Sigmoid colon (tissue), 7 donors: ENCODE measurements at places on chromosomes 2 and 18. TPM values are rescaled to one million over a fixed set of nuclear protein-coding genes. Genes with fewer than 3 reads are reported as not detected.

DNA sequence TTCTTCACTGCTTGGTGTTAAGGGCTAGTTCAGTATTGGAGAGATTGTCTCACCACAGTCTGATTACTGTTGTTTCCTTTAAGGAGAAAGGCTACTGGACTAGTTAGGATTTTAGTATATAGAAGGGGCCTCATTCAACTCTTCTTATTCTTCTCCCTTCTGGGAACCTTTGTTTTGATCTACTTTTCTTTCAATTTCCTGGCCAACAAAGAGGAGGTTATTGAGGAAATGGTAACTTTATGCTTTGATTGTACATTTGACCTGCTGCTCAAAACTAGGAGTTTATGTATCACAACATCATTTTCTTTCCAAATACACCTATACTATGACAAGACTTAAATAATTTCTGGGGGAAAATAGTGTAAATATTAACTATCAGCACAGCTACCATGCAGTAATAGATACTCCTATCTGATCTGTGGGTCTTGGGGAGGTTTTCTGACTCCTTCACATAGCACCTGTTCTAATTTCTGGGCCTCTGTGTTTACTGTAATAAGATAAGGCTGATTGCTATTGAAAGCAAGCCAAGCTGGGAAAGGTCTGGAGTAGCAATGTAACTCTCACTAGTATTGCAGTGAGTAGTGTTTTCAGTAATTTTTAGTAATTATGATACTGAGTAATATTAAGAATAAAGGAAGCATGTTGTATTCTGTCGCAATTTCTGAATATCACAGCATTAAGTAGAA lies 395.3 kb downstream of the NUP35 start:
- no peak for DNase-seq

GRCh38 chr2:58140508-58141072 lies 94.0 kb downstream of the VRK2 start:
- no peak for DNase-seq

DNA sequence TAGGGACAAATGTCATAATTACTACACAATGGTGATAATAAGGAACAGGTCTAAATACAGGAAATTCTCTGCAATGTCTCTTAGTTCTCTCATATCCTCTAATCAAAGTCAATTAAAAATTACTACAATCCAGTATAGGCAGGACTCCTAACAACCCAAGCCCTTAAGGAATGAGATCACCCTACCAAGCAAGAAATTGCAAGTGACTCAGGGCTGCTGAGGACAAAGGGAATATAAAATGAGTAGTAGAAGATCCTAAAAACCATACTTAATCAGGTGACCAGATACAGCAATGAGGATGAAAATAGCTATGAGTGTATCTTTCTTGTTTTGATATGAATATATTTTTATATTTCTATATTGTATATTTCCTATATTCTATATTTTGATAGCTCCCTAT lies 250.0 kb upstream of the DCC start:
- DNase-seq, result no peak

- no peak for DNase-seq
Measured at GRCh38 chr2:143716522-143716921, 587.3 kb downstream of the ARHGAP15 start.

- no peak for DNase-seq
Measured at GRCh38 chr2:241980193-241980592, 110.7 kb downstream of the RTP5 start.

DNA sequence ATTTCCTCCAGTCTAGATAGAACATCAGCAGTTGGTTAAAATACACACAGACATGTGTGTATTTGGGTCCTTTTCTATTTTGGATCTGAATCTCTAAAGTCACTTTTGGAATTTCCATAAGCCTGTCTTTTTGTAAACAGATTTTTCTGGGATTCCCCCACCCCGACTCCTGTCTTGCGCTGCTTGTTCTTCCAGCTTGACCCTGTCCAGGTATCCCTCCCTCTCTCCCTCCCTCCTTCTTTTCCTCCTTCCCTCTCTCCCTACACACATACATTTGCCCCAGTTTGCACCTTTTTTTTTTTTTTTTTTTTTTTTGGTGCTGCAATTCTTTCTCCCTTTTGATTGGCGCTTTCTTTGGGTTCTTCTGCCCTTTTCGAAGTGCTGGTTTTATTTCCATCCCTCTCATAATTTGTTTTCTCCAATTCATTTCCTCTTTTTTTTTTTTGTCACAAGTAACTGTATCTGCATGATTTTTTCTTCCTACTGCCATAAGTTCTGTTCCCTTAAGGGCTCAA lies 114.8 kb upstream of the SERTAD2 start:
- no peak for DNase-seq

DNA sequence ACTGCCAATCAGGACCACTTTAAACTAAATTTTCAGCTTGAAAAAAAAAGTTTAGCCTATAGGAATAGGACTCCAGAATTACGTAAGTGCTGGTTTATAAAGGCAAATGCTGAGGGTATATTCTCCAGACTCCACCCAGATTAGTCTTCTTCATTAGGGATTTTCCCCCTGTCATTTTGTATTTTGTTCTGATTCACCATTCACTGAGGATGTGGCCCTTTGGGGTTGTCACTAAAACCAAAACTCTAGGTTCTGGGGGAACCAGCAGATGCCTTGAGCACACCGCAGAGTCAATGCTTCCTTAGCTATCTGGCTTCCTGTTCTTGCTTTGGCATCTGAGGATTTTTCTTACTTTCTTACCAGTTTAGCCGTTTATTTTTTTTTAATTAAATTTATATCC lies 10.5 kb downstream of the SCYGR4 start:
- DNase-seq, result no peak

GRCh38 chr2:237712477-237713377 lies 85.3 kb downstream of the LRRFIP1 start:
- DNase-seq, result no peak

DNA sequence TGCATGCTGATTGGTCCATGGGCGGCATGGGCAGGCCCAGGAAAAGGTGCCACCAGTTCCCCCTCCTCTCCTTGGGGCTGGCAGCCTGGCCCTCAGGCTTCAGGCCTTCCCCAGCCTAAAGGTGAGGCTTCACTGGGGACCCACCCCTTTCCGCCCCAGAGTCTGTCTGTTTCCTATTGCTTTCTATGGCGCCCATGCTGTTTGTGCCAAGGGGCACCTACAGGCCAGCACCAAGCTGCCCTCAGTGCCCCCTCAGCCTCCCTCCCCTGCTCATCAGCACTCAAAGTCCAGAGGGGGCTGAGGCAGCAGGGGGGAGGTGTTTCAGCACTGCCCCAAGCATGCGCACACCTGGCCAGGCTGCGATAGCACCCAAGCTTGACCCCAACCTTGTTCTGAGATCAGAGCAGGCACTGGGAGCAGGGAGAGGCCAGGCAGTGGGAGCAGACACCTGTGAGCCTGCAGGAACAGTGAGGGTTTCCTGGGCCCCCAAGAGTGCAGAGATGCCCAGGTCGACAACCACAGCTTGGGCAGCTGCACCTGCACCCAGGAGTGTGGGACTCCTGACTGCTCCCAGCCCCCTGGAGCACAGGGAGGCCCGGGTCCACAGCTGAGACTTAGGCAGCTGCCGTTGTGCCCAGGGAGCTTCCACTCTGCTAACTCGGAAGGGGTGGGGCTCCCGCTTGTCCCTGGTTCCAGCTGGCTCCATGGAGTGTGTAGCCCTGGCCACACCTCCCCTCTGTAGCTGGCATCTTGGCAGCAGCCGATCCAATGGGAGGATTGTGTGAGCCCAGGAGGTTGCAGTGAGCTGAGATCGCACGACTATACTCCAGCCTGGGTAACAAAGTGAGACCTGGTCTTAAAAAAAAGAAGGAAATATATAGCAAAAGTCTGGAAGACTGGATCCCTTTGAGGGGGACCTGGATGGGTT lies 69.1 kb downstream of the NCAPH start:
- DNase-seq, result no peak

DNA sequence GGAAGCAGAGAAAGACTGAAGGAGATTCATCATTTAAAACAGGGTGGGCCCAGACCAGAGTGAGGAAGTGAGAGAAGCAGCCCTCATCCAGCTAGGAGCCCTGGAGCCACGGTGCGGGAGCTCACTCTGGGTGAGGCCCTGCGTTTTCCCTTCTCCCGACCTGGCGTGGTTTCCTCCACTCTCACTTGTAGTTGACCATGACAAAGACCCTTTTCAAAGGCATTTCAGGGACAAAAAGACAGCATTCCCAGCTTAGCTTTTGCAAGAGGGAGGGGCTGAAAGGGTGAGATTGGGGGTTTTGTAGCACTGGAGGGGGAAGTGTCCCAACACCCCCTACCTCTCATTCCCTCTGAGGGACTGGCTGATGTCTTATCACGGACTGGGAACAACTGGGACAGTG lies 56.6 kb downstream of the TRPM8 start:
- no peak for DNase-seq

GRCh38 chr2:98258906-98259305 lies 87.3 kb upstream of the CNGA3 start:
- DNase-seq, result no peak

- DNase-seq, result no peak
Measured at GRCh38 chr2:200617156-200618053, 31.6 kb downstream of the AOX1 start.

GRCh38 chr18:30971338-30971956 lies 71.1 kb downstream of the DSC3 start:
- DNase-seq, result no peak

- DNase-seq, result no peak
Measured at GRCh38 chr18:7872569-7872968, 305.5 kb downstream of the PTPRM start.

GRCh38 chr18:45724601-45725000 lies 620 bp downstream of the SLC14A1 start:
- DNase-seq, result no peak

GRCh38 chr18:28771849-28772248 lies 594.9 kb upstream of the CDH2 start:
- DNase-seq, result no peak

DNA sequence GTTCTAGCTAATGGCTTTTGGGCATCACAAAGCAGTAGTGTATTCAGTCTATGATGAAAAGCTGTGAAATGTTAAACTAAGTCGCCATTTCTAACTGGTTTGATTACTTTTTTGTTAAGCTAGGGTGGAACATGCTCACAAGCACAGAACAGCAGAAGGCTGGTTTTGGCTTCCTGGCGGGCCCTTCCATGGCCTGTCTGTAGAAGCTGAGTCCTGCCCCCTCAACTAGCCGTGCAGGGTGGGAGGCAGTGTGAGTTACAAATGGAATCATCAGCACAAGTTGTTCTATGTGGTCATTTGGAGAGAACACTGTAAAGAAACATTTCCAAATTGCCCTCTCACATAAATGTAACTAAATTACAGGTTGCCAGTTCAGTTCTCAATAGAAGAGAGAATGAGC lies 290.8 kb downstream of the ALPK2 start:
- no peak for DNase-seq

GRCh38 chr2:68603059-68603458 lies 40.3 kb upstream of the PROKR1 start:
- no peak for DNase-seq

- no peak for DNase-seq
Measured at GRCh38 chr2:186382932-186383331, 103.1 kb upstream of the ZC3H15 start.

- DNase-seq, result no peak
Measured at GRCh38 chr2:197838579-197838978, 34.2 kb downstream of the PLCL1 start.

The ARHGEF33 gene
- polyA plus RNA-seq, result 0.41 TPM

The SRD5A2 gene
- not detected for polyA plus RNA-seq

The AUP1 gene
- polyA plus RNA-seq, result 47.4 TPM

The COL6A3 gene
- 66.9 TPM for polyA plus RNA-seq

The SOCS6 gene
- 21.7 TPM for polyA plus RNA-seq

The CNGA3 gene
- polyA plus RNA-seq, result not detected

The ATP6V1B1 gene
- 0.16 TPM for polyA plus RNA-seq

The C2orf66 gene
- 0.03 TPM for polyA plus RNA-seq

The LYG2 gene
- not detected for polyA plus RNA-seq

The ARMC9 gene
- 8.2 TPM for polyA plus RNA-seq

The KCNF1 gene
- polyA plus RNA-seq, result 0.34 TPM

The FOXI3 gene
- polyA plus RNA-seq, result not detected

The B3GNT7 gene
- 12.0 TPM for polyA plus RNA-seq
